ENCODE measurements at places on chromosomes 12 and 14.

DNA sequence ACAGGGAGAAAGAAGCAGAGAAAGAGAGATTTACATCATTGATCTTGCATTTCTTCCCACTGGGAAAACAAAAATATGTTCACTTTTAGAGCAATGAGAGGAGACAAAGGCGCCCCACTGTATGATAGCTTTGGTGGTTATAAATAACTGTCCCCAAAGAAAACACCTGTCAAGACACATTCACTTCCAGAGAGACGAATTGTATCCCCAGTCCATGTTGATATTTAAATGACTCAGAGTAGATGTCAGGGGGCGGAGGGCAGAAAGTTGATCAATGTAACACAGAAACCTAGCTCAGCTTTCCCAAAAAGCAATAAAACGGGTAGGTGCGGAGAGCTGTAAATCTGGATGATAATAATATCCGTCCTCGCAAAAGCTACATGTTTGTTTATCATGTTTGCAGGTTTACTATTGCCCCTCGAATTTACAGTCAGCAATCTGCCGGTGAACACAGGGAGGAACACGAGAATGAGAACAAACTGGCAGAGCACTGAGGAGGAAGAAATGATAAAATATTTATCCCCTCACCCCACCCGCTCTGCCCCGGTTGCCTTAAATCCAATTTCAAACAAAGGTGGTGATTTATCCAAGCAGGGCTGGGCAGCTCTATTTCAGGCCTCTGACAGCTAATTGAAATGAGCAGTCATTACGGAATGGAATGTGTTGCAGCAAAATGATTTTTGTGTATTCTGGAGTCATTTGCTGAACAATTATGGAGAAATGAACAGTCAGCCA lies 84.4 kb downstream of the CMKLR1 start:
- no peak for DNase-seq

DNA sequence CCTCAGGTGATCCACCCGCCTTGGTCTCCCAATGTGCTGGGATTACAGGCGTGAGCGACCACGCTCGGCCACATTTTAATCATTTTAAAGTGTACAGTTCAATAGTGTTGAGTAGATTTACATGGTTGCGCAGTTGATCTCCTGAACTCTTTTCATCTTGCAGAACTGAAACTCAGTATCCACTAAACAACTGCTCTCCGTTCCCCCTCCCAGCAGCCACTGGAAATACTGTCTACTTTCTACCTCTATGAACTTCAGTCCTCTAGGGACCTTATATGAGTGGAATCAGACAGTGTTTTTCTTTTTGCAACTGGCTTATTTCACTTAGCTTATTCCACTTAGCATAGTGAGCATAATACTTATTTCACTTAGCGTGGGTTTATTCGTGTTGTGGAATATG lies 53.7 kb downstream of the KCTD10 start:
- DNase-seq, result no peak

- peak; percentile 76 for DNase-seq
Observed at GRCh38 chr14:67665868-67666267, 8.6 kb downstream of the VTI1B start.

- DNase-seq, result no peak
Observed at GRCh38 chr14:78614593-78614992, 444.4 kb downstream of the NRXN3 start.

- DNase-seq, result no peak
Observed at GRCh38 chr12:28459481-28459880, 269.2 kb downstream of the CCDC91 start.

DNA sequence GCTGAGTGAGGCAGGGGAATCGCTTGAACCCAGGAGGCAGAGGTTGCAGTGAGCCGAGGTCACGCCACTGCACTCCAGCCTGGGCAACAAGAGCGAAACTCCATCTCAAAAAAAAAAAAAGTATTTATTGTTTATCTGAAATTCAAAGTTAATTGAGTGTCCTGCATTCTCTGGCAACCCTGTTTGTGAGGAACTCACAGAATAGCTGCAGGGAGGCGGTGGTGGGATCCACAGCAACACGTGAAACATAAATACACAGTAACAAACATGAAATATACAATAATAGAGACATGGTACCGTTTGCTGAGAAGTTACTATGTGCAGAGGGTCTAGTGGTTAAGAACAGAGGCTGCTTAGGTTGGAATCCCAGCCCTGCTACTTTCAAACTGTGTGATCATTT lies 43.7 kb upstream of the RFLNA start:
- DNase-seq, result no peak

DNA sequence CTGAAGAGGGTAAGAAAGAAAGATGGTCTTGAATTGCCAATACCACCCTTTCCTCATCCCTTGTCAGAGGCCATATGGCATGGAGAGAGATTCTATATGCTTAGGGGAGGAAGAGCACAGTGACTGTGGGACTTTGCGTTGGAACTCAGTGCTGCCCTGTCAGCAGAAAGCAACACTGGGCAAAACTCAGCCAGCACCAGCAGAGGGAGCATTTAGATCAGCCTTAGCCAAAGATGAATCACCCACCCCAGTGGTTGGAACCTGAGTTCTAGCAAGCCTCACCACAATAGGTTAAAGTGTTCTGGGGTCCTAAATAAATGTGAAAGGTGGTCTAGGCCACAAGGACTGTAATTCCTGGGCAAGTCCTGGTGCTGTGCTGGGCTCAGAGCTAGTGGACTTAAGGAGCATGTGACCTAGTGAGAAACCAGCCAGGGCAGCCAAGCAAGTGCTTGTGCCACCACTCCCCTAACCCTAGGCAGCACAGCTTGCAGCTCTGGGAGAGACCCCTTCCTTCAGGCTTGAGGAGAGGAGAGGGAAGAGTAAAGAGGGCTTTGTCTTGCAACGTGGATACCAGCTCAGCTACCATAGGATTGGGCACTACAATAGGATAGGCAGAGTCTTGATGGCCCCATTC lies 11.4 kb upstream of the BCAT1 start:
- DNase-seq, result peak; percentile 47

DNA sequence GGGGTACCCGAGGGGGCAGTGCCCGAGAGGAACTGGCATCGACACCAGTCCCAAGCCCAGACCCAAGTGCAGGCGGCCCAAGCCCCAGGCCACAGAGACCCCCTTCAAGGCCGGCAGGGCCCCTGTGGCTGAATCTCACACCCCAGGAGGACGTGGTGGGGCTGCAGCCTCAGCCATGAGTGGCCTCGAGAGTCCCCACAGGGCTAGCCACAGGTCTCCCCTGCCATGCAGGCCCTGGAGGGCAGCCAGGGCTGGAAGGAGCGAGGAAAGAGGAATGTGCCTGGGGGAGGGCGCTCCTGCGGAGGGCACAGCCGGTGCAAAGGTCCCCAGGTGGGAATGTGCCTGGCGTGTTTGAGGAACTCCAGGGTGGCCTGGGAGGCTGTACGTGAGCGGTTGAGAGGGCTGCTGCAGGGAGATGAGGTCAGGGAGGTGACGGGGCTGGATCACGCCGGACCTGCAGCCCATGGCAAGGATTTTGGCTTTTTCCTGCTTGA lies 86.1 kb downstream of the NCOR2 start:
- DNase-seq, result no peak

- DNase-seq, result no peak
Observed at GRCh38 chr12:80222261-80222660, 122.9 kb downstream of the OTOGL start.

DNA sequence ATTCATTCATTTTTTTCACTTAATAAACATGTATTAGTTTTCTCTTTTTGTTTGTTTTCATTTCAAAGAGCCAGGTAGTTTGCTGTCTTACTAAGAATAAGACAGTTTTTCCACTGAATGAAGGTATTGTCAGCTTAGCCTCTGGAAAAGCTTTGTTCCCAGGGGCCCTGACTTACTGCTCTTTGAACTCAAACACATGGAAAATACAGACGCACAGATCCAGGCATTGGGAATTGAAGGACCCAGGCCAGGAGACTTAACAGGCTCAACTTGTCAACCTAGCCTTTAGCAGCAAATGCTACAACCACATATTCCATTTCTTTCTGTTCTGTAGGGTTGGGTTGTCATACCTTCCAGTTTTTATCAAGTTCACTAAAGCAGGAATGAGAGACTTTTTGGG lies 38.5 kb upstream of the SLCO1C1 start:
- DNase-seq, result no peak

GRCh38 chr12:123532808-123533649 lies 490 bp downstream of the RILPL1 start:
- DNase-seq, result peak; percentile 40

GRCh38 chr14:69354383-69355153 lies 43.5 kb downstream of the ERH start:
- DNase-seq, result no peak

- no peak for DNase-seq
Observed at GRCh38 chr14:30958555-30959407, 66.7 kb upstream of the AP4S1 start.

GRCh38 chr14:69291891-69292561 lies 32.1 kb downstream of the GALNT16 start:
- DNase-seq, result peak; percentile 21

DNA sequence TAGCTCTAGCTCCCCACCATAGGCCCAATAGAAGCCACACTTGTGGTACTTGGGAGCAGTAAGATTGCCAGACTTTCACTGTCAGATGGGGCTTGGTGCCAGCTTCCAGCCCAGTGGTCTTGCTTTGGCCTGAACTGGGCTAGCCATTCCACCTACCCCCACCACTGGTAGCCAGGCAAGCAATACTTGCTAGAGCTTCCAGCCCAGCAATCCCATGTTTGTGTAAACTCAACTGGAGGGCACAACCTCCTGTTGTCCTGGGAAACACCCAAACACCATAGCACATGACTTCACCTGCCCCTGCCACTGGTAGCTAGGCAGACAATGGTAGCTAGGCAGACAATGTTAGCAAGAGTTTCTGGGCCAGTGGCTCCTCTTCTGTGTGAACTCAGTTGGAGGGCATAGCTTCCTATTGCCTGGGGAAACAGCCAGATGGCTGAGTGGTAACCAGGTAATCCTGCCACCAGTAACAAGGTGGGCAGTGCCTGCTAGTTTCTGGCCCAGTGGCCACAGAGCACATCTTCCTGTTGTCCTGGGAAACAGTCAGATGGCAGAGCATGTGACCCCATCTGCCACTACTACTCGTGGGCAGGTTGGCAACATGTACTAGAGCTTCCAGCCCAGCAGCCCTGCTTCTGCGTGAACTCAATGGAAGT lies 5.6 kb upstream of the OR6C76 start:
- no peak for DNase-seq

DNA sequence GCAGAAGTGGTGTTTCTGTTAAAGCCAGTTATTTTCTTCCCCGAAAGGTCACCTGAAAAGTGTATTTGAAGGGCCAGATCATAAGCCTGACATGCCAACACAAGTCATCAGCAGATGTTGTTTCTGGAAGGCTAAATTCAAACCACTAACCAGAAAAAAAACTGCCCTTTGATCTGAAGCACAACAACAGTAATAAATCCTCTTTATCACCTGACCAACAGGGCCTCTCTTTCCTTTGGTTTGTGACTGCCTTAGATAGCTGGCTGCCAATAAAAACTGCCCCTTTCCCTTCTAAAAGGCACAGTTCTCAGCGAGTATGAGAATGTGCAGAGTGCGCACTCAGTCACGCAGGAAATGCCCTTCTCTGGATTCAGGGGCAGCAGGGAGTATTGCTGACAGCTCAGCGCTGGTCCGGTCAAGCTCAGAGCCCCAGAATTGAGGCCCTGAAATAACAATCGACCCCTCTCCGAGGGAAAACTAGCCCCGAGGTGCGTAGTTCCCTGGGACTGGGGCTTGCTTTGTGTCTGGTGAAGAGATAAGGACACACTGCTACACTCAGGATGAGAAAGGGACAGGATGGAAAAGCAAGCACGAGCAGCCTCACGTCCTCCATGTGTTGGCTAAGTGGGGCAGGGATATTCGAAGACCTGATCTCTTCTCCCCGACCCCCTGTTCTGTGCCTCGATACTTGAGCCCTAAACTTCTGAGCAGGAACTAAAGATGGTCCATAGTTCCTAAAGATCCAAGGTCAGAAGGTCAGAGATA lies 184.2 kb upstream of the GZMB start:
- no peak for DNase-seq

DNA sequence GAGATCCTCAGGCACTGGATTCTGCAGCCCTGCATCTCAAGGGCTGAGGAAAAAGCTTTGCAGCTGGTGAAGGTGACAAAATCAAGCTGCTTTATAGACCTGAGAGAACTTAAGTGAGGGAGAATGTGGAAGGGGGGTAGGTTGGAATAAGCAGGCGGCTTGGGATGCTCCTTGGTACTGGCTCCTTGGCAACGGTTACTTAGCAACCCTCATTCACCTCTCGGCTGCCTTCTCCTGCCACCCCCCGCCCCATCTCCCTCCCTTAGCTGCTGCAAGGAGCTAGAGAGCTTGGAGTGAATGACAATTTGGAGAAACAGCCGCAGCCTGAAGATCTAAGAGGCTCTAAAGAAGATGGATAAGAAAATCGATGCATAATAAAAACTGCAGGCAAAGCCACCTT lies 44.1 kb upstream of the CISTR start:
- DNase-seq, result no peak

DNA sequence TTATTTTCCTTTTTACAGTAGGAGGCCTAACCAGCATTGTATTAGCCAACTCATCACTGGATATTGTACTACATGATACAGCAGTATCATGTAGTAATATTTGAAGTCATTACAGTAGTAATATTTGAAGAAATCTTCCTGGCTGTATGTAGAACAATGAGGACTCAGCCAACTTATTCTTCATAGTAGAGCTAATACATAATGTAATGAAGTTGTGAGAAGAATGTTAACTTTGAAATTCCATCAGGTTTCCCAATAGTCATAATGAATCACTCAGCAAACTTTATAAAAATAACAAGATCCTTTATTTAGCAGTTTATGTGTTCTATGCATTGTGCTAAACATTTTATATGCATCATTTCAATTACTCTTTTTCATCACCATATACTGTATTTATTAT lies 61.8 kb downstream of the LRRK2 start:
- DNase-seq, result peak; percentile 4

GRCh38 chr12:100127766-100128511 lies 14.7 kb downstream of the BLTP3B start:
- peak; percentile 78 for DNase-seq

- peak; percentile 94 for DNase-seq
Observed at GRCh38 chr12:69898236-69898635, 73.2 kb downstream of the MYRFL start.

- DNase-seq, result no peak
Observed at GRCh38 chr14:69528143-69528542, 43.6 kb downstream of the PLEKHD1 start.

- DNase-seq, result no peak
Observed at GRCh38 chr12:108625228-108625627, 8.5 kb downstream of the SELPLG start.

GRCh38 chr14:98548071-98548686 lies 723.8 kb downstream of the BCL11B start:
- no peak for DNase-seq

DNA sequence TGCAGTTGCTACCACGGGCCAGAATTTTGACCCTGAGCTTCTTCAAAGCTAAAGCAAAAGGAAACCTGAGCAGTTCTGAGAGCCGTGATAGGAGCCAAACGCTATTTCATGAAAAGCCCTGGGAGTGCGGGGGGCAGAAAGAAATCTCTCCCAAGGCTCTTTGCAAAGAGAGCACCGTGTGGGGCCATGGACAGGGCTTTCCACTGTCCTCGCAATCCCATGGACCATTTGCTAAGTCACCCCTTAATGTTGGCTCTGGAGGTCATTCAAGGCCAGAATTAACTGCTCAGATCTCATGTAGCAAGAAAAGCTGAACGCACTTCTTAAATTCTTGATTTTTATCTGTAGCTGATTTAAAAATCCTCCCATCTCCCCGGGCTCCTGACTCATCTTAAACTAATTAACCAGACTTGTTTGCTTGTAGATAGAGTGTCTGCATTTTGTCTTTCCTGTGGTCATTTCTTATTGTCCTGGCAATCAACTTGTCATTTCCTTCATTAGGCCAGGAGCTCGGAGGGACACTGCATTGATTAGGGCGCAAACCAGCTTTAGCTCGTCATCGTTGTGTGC lies 24.8 kb downstream of the CLSTN3 start:
- DNase-seq, result no peak
